ENCODE measurements at places on chromosomes 7 and 10.

- H3K4me1 ChIP-seq, result peaks cover 22% of the 10 kb centered on the region
- no peak for DNase-seq
- no peak overlapping the region for H3K27ac ChIP-seq
Measured at GRCh38 chr7:142805350-142806021, 34.7 kb downstream of the PRSS2 start.

DNA sequence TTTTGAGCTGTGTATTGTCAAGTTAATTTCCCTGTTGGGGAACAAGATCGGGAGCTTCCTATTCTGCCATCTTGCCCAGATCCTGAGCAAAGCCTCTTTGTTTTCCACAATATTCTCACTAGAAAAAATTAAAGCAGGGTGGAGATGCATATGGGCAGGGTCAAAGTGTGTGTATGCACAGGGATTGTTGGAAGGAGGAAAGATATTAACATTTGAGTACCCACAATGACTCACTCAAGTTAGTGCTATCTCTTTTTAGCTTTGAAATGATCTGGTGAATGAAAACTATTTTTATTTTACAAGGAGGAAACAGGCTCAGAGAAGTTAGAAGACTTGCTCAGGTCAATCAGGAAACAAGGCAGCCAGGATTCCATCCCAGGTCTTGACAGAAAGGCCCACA is 6.7 kb upstream of the BTBD16 start:
- peak overlapping the region; percentile 50 for H3K4me3 ChIP-seq
- no peaks in the 10 kb centered on the region for H3K27me3 ChIP-seq
- H3K36me3 ChIP-seq, result no peaks in the 10 kb centered on the region
- peak; percentile 79 for DNase-seq
- H3K4me1 ChIP-seq, result peaks cover 14% of the 10 kb centered on the region
- peak overlapping the region; percentile 51 for H3K27ac ChIP-seq

GRCh38 chr10:125523347-125523746 is 159.6 kb downstream of the TEX36 start:
- no peak overlapping the region for H3K27ac ChIP-seq
- no peaks in the 10 kb centered on the region for H3K4me1 ChIP-seq
- no peaks in the 10 kb centered on the region for H3K36me3 ChIP-seq

- no peak for DNase-seq
- no peaks in the 10 kb centered on the region for H3K36me3 ChIP-seq
- H3K4me1 ChIP-seq, result no peaks in the 10 kb centered on the region
- H3K27me3 ChIP-seq, result no peaks in the 10 kb centered on the region
- H3K27ac ChIP-seq, result no peak overlapping the region
Measured at GRCh38 chr10:86345296-86345858, 21.2 kb downstream of the GRID1 start.
